Fibroblast of villous mesenchyme (primary cell): ENCODE measurements at places on chromosomes 12 and 14. TPM values are rescaled to one million over a fixed set of nuclear protein-coding genes. Genes with fewer than 3 reads are reported as not detected.
A peak's percentile ranks its signal among the peaks of the same experiment; 100 is the strongest.

- DNase-seq, result no peak
These were observed 47.4 kb upstream of the BCL7A start for GRCh38 chr12:121974026-121974985.

NOVA1 gene
- total RNA-seq, result 1.9 and 6.9 TPM in 2 replicates

GRCh38 chr12:62192903-62193250, 67.3 kb upstream of the USP15 start:
- no peak for DNase-seq

CD4 gene
- 1.7 and 1.9 TPM in 2 replicates for total RNA-seq

KRT78 gene
- not detected in 2 replicates for total RNA-seq

DNA sequence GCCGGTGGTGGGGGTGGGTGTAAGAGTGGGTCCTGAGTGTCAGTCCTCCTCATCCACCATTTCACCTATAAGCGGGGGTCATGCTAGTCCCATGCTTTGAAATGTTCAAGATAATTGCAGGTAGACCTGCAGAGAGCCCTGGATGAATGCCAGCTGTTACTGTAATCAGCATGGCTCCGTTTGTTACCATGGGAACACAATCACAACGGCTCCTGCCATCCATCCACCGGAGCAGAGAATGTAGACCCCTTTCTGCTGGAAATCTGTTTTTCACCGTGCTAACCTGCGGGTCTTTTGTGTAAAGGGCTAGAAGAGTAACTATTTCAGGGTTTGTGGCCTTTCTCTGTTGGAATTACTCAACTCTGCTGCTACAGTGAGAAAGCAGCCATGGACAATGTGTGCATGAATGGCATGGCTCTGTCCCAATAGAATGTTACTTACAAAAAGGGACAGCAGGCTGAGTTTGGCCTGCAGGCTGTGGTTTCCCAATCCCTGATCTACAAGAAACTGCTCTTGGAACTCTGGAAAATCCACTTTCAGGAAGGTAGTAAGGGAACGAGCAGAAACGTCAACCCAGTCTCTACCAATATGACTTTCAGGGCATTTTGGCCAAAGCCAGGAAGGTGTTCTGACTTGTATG, 36.1 kb downstream of the KCTD10 start:
- no peak for DNase-seq

POTEG gene
- not detected in 2 replicates for total RNA-seq

DNA sequence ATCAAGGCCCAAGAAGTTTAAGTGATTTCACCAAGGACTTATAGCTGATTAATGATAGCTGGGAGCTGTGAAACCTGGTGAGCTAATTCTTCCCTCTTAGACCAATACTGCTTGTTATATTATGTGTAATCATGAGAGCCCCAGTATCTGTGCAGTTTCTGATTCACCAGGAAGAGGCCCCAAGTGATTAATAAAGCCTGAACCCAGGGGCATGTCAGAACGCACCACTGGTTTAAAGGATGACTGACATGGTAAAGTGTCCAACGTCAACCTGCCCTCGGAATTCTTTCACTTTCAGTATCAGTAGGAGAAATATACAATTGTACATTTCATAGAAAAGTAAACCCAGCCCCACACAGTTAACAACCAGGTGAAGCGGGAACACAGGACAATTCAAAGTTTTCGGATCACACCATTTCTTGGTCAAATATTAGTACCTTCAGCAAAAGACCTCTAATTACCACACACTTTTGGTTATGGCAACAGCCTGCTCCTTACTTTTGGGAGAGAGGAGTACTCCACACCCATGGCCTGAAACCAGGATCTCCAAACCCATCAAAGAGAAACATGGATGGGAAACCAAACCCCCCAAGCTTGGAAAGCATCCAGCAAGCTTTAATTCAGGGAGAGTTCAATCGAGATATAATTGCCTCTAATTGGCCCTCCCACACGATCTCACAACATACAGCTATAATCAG, 28.5 kb downstream of the TMCC3 start:
- peak; percentile 59 for DNase-seq
